IMR-90 (cell line): ENCODE measurements at places on chromosomes 1 and 21. TPM values are rescaled to one million over a fixed set of nuclear protein-coding genes. Genes with fewer than 3 reads are reported as not detected.

The AADACL3 gene
- total RNA-seq, result not detected in 2 replicates

The IGSF21 gene
- not detected in 2 replicates for total RNA-seq

The KCNN3 gene
- not detected in 2 replicates for total RNA-seq

The NPPB gene
- not detected in 2 replicates for total RNA-seq

The LYSMD1 gene
- total RNA-seq, result 9.2 and 10.4 TPM in 2 replicates

The L1TD1 gene
- not detected in 2 replicates for total RNA-seq

The CRP gene
- not detected in 2 replicates for total RNA-seq

The USH2A gene
- under 0.01 TPM in 2 replicates for total RNA-seq

The TCHHL1 gene
- not detected in 2 replicates for total RNA-seq

The FAM43B gene
- total RNA-seq, result not detected in 2 replicates

The F13B gene
- not detected in 2 replicates for total RNA-seq

The RPE65 gene
- under 0.01 TPM in 1 of 2 replicates, not detected in the other for total RNA-seq

The FAAH gene
- under 0.01 TPM in 1 of 2 replicates, not detected in the other for total RNA-seq

The FNDC10 gene
- total RNA-seq, result 0.28 and 0.36 TPM in 2 replicates

The VTCN1 gene
- total RNA-seq, result not detected in 2 replicates

The DMRTA2 gene
- not detected in 2 replicates for total RNA-seq

The GJA5 gene
- total RNA-seq, result not detected in 2 replicates

The CFHR3 gene
- not detected in 2 replicates for total RNA-seq

The ST6GALNAC5 gene
- total RNA-seq, result 2.8 and 3.4 TPM in 2 replicates

The FAM78B gene
- total RNA-seq, result under 0.01 and 0.28 TPM in 2 replicates

The ADCY10 gene
- total RNA-seq, result under 0.01 TPM in 2 replicates

The PALMD gene
- 0.72 and 1.1 TPM in 2 replicates for total RNA-seq

The RPL11 gene
- total RNA-seq, result 452 and 980 TPM in 2 replicates

The OR6K3 gene
- total RNA-seq, result not detected in 2 replicates

The LHX8 gene
- total RNA-seq, result not detected in 2 replicates

The LCE2A gene
- not detected in 2 replicates for total RNA-seq

The RNU1-4 gene
- under 0.01 TPM in 2 replicates for total RNA-seq

The BSND gene
- not detected in 2 replicates for total RNA-seq

The AURKAIP1 gene
- 45.7 and 63.0 TPM in 2 replicates for total RNA-seq

The ANXA9 gene
- total RNA-seq, result under 0.01 and 0.36 TPM in 2 replicates

The DNAJC28 gene
- 0.54 and 1.4 TPM in 2 replicates for total RNA-seq

The ATP8B2 gene
- 91.0 and 91.9 TPM in 2 replicates for total RNA-seq

The TNNI3K gene
- total RNA-seq, result 0.28 and 0.90 TPM in 2 replicates

The NBPF9 gene
- total RNA-seq, result 13.6 and 15.2 TPM in 2 replicates

The NGF gene
- total RNA-seq, result 8.3 and 12.5 TPM in 2 replicates

The FAM151A gene
- total RNA-seq, result not detected in 2 replicates

The TBCE gene
- 26.7 and 33.1 TPM in 2 replicates for total RNA-seq

The ELOA gene
- total RNA-seq, result 40.7 and 44.4 TPM in 2 replicates

The LORICRIN gene
- total RNA-seq, result not detected in 2 replicates

The GPR25 gene
- total RNA-seq, result not detected in 2 replicates

The TINAGL1 gene
- 0.54 and 0.56 TPM in 2 replicates for total RNA-seq

The PRELP gene
- total RNA-seq, result under 0.01 TPM in 1 of 2 replicates, not detected in the other

The CLCA1 gene
- not detected in 2 replicates for total RNA-seq

The AMY2B gene
- total RNA-seq, result 0.72 and 1.1 TPM in 2 replicates

The LCE1F gene
- total RNA-seq, result not detected in 2 replicates

The TEDDM1 gene
- total RNA-seq, result not detected in 2 replicates

The C1orf141 gene
- total RNA-seq, result not detected in 2 replicates

The YRDC gene
- 19.2 and 21.7 TPM in 2 replicates for total RNA-seq

The KCNH1 gene
- 0.54 and 0.56 TPM in 2 replicates for total RNA-seq

The SEMA6C gene
- 0.36 and 0.56 TPM in 2 replicates for total RNA-seq

The NEK2 gene
- 26.0 and 35.0 TPM in 2 replicates for total RNA-seq

The ADGRB2 gene
- 2.2 and 2.5 TPM in 2 replicates for total RNA-seq

The AGMAT gene
- 0.18 and 0.28 TPM in 2 replicates for total RNA-seq

The NBPF3 gene
- 18.1 and 18.8 TPM in 2 replicates for total RNA-seq

The ZNF593OS gene
- not detected in 2 replicates for total RNA-seq
